Myocyte (in vitro differentiated cells): ENCODE measurements at places on chromosomes 11 and 22. TPM values are rescaled to one million over a fixed set of nuclear protein-coding genes. Genes with fewer than 3 reads are reported as not detected.

DNA sequence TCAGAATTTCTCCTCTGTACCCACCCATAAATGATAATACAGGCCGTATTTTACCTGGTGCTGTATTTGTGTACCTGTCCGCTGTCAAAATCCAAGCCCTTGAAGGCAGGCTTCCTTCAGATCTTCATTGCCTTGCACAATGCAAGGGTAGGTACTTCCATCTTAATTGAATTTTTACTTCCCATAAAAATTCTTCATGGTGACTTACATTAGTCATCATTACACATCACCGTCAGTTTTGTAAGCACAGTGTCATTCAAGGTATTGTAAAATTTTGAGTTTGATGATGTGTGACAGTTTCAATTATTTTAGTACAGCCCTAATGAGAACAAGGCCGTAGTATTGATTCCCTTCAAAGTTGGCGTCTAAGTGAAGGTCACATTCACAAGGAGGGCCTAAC lies 770 bp upstream of the TSG101 start:
- DNase-seq: peak; percentile 5

The SCN4B gene
- total RNA-seq: 0.16 TPM in 1 of 2 replicates, not detected in the other

DNA sequence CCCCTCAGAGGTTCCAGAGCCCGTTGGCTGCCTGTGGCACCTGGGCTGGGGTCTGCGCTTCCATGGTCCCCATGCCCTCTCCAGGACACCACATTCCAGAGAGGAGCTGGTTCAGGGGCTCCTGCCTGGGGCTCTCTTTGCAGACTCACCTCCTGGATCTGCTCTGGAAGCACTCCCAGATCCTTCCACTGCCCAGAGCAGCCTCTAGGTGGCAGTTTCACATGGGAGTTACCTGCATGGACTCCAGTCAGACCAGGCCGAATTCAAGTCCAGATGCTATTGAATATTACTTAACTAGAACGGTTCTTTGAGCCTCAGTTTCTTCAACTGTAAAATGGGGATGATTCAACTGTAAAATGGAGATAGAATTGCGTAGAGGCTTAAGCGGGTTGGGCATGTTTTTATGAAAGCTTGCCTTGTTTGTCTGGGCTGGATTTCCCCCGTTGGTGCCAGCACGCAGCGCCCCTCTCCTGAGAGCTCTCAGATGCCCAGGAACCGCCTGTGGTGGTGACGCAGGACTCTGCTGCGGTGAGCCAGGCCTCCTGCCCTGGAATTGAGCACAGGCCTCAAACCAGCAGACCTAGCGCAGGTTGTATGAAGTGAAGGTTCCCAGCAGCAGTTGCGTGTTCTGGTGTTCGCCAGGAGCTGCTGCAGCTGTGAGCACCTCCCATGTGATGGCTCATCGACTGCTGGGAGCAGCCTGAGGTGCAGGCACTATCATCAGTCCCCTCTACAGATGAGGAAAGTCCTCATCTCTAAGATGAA lies 44.2 kb downstream of the LMO1 start:
- DNase-seq: peak; percentile 44

DNA sequence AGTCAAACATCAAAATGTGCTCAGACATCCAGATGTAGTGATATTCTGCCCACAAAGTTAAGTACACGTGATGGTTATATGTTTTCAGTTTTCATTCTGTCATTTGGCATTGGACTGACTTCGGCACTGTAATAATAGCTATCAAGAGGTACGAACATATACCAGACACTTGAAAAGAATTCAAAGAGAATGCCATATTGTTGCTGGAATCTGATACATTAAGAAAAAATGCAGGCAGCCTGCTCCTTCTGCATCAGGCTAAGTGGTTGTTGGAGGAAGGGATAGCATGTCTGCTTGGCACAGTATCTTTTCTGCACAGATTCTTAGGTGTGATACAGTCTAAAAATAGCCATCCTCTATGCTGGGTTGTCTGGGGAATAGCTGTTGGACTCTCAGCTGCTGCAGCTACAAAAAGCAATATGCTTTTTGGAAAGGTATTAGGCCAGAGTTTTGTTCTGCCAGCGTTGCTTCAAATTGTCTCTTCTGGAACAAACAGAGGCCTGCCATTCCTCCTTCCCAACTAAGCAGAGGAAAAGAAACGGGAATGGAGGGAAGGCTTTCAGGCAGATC lies 892.6 kb downstream of the TBC1D22A start:
- no peak for DNase-seq

GRCh38 chr22:38952281-38952993 lies 5.0 kb upstream of the APOBEC3A start:
- no peak for DNase-seq

The HEPHL1 gene
- total RNA-seq: not detected in 2 replicates

DNA sequence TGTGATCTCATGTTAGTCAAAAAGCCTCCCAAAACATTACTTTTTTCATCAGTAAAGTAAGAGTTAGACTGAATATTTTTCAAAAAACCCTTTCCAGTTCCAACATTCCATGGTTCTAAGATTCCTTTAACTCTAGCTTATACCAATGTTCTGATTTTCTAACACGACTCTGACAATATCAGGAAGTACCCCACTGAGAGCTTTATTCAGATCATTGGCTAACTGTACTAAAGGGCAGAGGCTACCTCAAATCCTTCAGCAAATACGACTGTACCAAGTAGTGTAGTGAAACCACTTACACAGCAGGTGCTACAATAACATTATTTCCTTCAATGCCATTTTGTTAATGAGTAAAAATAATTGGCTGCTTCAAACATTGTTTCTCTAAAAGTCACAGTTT lies 213.4 kb upstream of the PITPNB start:
- DNase-seq: no peak

DNA sequence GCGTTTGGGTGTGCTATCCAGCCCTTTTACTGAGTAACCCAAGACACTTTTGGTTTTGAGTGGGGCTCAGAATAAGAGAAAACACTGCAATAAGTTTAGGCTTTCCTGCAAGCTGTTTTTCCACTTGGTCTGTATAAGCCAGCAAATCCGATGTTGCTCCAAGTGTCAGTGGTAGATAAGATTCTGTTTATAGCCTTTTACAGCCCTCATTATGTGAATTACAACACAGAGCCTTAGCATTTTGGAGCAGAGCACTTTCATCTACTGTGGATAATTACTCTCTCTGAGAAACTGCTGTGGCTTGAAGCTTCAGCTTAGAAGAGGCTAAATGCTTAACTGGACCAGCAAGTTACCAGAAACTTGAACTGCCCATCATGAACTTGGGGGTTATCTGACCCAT lies 601.1 kb downstream of the JRKL start:
- no peak for DNase-seq

The CARD16 gene
- not detected in 2 replicates for total RNA-seq

The FAM83F gene
- total RNA-seq: not detected in 2 replicates

The CHST1 gene
- total RNA-seq: 0.05 and 0.21 TPM in 2 replicates
